ENCODE measurements at places on chromosomes 12 and 14.

- no peak for DNase-seq
These were observed 17.2 kb downstream of the WSCD2 start for GRCh38 chr12:108146035-108146893.

- no peak for DNase-seq
These were observed 70.7 kb downstream of the CMKLR1 start for GRCh38 chr12:108268397-108268796.

GRCh38 chr14:105087963-105088811 is 23.0 kb upstream of the GPR132 start:
- no peak for DNase-seq

DNA sequence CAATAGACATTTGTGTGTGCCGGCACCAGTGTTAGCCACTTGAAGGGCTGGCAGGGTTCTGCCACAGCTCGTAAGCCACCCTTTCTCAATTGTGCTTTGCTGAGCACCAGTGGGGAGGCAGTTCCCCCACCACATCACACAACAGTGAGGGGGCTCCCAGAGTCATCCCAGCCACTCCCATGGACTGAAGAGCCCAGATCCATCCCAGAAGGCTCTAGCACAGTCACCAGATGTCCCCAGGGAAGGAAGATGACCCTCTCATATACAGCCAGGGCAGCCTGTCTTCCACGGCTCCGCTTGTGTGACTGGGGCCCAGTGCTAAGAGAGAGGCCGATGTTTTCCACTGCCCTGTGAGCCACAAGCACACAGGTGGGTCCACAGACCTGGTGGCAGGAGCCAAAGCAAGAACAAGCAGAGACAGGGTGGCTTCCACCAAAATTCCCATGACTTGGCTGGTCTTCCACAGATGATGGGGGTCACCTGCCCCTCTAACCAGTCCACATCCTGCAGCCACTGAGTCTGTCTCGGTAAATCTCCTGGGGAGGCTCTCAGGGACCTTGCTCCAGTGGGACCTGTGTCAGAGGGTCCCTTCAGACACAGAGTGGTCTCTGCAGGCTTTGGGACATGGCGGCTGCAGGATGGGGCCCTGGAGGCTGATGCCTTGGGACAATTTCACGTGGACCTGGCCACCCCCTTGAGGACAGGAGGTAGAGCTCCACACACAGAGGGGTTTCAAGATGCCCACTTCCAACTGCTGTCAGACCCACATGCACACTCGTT is 71.9 kb upstream of the DDX11 start:
- DNase-seq, result no peak

- no peak for DNase-seq
These were observed 62.0 kb upstream of the PNMA1 start for GRCh38 chr14:73776194-73776537.

- DNase-seq, result no peak
These were observed 38.7 kb downstream of the DDX51 start for GRCh38 chr12:132105467-132105866.

DNA sequence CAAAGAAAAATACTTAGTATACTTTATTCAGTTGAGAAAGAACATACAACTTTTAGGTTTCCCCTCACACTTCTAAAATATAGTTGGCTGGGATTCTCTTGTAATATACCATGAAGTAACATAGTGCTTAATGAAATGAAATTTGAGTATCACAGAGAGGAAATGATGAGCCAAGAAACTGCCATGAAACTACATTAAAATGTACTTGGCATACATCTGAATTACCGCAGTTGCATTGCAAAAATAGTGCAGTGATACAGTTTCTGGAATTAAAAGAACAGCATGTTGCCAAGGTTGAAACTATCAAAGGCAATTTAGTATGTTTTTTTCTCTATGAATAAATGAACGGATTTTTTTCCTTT is 389.2 kb downstream of the TMEM117 start:
- no peak for DNase-seq

GRCh38 chr12:69698769-69699540 is at the start of gene BEST3:
Gene BEST3, minus strand, starts transcription at chr12:69699303. Its CDS starts 1,505 bp downstream, at chr12:69697798.
- no peak for DNase-seq

GRCh38 chr14:39446131-39446744 is 14.0 kb upstream of the FBXO33 start:
- no peak for DNase-seq

- DNase-seq, result no peak
These were observed 16.6 kb upstream of the TRAF3 start for GRCh38 chr14:102760496-102761193.

DNA sequence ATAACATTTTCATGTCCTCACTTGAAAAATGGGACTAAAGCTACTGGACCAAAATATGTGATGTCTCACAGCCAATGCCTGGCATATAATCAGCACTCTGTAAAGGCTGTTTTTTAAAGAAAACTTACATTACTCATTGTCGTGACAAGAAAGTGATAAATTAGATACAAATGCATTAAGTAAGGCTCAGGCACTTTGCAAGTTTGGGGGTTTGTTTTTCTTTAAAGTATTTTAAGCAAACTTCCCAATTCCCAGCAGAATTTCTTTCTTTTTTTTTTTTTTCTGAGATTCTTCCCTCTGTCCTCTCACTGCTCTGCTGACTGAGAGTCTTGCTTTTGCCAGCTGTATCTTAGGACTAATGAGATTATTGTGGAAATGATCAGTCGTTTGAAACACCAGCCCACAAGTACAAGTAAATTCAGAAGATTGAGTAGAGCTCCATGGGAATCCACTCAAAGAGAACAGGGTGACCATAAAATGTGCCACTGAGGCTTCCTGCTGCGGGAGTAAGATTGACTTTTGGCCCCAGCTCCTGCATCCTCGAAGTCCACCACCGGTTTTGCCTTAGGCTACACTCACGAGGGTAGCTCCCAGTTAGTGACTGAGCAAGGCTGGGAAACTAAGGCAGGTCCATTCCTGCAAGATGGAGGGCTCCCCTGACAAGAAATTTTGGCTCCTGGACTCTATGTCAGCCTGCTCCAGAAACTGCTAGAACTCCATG is 82.8 kb downstream of the TMTC1 start:
- DNase-seq, result no peak

GRCh38 chr12:53696655-53697331 is 20.9 kb upstream of the ATP5MC2 start:
- DNase-seq, result no peak

GRCh38 chr14:51468523-51468922 is 183.2 kb upstream of the FRMD6 start:
- no peak for DNase-seq

DNA sequence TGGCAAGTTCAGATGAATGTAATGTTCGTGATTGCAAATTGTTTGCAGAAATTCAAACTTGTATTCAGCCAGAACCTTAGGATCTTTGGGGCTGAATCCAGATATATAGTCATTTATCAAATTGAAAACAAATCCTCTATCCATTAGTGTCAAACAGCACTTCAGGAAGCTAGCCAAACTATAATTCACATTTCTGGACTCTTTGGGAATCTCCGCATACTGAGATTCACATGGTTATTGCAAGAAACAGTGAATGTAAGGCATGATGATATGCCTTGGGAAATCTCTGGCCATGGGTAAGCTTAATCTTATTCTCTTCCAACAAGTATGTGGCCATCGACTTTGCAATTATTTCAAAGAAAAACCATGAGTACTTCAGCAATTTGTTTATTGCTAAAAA is 98.5 kb downstream of the KLHL28 start:
- no peak for DNase-seq

DNA sequence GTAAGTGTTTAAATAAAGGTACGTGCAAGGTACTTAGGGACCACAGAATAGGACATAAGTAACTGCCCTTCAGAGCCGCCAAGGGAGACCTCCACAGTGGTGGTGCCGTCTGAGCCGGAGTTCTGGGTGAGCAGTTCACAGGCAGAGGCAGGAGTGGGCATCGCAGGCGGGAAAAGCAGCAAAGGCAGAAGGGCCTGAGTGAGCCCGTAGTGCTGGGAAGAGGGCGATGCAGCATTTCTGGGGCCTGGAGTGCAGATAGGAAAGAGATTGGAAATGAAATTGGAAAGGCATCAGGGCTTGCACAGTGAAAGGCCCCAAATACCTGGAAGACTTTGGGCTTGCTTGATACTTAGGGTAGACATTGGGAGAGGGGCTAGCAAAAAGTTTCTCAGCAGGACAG is 32.9 kb downstream of the EVL start:
- DNase-seq, result no peak

Measured in cortex of kidney (tissue), 1 donor.